ENCODE measurements at places on chromosomes 12 and 14.

GRCh38 chr12:104312654-104313053, 9.1 kb downstream of the EID3 start:
- H3K4me1 ChIP-seq = peaks cover 5% of the 10 kb centered on the region
- H3K36me3 ChIP-seq = peaks cover 13% of the 10 kb centered on the region
- no peaks in the 10 kb centered on the region for H3K27me3 ChIP-seq
- no peak for DNase-seq

- no peak overlapping the region for H3K27ac ChIP-seq
- H3K4me3 ChIP-seq = no peak overlapping the region
- no peaks in the 10 kb centered on the region for H3K36me3 ChIP-seq
- H3K4me1 ChIP-seq = no peaks in the 10 kb centered on the region
- no peak for DNase-seq
- no peaks in the 10 kb centered on the region for H3K27me3 ChIP-seq
Observed at GRCh38 chr12:69987579-69988091, 162.6 kb downstream of the MYRFL start.

DNA sequence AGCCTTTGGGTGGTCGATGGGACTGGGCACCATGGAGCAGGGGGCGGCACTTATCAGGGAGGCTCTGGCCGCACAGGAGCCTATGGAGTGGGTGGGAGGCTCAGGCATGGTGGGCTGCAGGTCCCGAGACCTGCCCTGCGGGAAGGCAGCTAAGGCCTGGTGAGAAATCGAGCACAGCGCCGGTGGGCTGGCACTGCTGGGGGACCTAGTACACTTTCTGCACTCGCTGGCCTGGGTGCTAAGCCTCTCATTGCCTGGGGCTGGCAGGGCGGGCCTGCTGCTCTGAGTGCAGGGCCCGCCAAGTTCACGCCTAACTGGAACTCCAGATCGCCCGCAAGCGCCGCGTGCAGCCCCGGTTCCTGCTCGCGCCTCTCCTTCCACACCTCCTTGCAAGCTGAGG, 33.1 kb upstream of the SLCO1B3 start:
- peaks cover 1% of the 10 kb centered on the region for H3K4me1 ChIP-seq
- H3K36me3 ChIP-seq = no peaks in the 10 kb centered on the region
- DNase-seq = no peak
- H3K27me3 ChIP-seq = no peaks in the 10 kb centered on the region
- no peak overlapping the region for H3K4me3 ChIP-seq

DNA sequence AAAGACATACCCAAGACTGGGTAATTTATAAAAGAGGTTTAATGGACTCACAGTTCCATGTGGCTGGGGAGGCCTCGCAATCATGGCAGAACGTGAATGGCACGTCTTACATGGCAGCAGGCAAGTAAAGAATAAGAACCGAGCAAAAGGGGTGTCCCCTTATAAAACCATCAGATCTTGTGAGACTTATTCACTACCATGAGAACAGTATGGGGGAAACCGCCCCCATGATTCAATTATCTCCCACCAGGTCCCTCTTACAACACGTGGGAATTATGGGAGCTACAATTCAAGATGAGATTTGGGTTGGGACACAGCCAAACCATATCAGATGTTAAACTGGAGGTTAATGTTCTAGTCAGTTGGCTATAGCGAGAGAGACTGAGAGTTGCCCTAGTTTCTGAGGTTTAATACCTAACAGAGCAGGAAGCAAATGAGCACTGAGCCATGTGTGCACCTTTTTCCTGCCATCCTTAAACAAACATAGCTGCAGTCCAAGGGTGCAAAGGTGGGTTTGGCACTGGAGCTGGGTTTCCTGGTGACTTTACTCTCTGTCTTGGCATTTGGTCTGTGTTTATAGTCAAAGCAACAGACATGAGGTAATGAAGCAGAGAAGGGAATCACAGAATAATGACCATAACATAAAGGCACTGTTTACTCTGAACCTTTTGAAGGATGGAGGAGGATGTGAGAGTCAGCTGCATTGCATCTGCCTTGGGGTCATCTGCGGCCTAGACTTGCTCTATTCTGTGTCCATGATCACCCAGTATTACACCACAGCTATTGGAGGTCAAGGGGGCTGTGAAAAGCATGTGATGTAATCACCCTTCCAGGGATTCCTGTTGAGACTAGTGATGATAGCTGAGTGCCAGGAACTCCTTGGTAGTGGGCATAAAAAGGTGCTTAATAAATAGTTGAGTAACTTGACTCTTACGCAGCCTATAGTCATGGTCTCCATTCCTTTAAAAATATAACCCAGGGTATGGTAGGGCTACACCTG, 83.6 kb upstream of the USP44 start:
- H3K4me3 ChIP-seq = no peak overlapping the region
- DNase-seq = no peak
- H3K27me3 ChIP-seq = no peaks in the 10 kb centered on the region
- no peak overlapping the region for H3K27ac ChIP-seq

- H3K27me3 ChIP-seq = no peaks in the 10 kb centered on the region
- H3K36me3 ChIP-seq = no peaks in the 10 kb centered on the region
- no peak overlapping the region for H3K27ac ChIP-seq
- DNase-seq = no peak
Observed at GRCh38 chr14:38209572-38210557, 2.2 kb downstream of the SSTR1 start.

DNA sequence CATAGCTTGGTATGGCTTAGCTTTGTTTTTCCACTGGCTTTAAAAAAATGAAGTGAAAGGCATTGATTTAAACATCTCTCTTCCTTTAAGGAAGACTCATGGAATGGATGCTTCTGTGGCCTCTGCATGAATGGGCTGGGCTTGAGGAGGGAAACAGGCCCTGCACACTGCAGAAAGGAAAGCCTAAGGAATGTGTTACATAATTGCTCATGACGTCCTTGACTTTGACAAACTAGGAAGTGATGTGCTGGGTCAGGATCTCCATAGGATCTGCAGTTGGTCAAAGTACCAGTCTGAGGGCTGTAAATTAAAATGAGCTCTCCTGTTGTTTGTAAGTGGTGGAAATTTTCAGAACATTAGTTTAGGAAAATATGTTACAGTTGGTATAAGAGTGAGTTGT, 12.7 kb downstream of the SAMD4A start:
- peaks cover 9% of the 10 kb centered on the region for H3K4me1 ChIP-seq
- DNase-seq = no peak
- H3K4me3 ChIP-seq = no peak overlapping the region

GRCh38 chr14:95959317-95959716, 79.8 kb upstream of the C14orf132 start:
- DNase-seq = no peak
- no peaks in the 10 kb centered on the region for H3K36me3 ChIP-seq
- H3K27me3 ChIP-seq = no peaks in the 10 kb centered on the region
- no peaks in the 10 kb centered on the region for H3K4me1 ChIP-seq

DNA sequence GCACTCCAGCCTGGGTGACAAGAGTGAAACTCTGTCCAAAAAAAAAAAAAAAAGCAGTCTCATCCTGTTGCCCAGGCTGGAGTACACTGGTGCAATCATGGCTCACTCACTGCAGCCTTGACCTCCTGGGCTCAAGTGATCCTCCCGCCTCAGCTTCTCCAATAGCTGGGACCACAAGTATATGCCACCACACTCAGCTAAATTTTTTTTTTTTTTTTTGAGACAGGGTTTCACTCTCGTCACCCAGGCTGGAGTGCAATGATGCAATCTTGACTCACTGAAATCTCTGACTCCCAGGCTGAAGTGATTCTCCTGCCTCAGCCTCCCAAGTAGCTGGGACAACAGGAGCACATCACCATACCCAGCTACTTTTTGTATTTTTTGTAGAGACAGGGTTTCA, 5.2 kb upstream of the CNPY2 start:
- no peak overlapping the region for H3K4me3 ChIP-seq
- H3K27me3 ChIP-seq = no peaks in the 10 kb centered on the region
- H3K4me1 ChIP-seq = no peaks in the 10 kb centered on the region
- no peak overlapping the region for H3K27ac ChIP-seq
- no peak for DNase-seq
- H3K36me3 ChIP-seq = peaks cover 10% of the 10 kb centered on the region

- no peak for DNase-seq
- H3K36me3 ChIP-seq = no peaks in the 10 kb centered on the region
- no peaks in the 10 kb centered on the region for H3K4me1 ChIP-seq
- no peaks in the 10 kb centered on the region for H3K27me3 ChIP-seq
Observed at GRCh38 chr12:92676710-92677109, 26.1 kb upstream of the PLEKHG7 start.

DNA sequence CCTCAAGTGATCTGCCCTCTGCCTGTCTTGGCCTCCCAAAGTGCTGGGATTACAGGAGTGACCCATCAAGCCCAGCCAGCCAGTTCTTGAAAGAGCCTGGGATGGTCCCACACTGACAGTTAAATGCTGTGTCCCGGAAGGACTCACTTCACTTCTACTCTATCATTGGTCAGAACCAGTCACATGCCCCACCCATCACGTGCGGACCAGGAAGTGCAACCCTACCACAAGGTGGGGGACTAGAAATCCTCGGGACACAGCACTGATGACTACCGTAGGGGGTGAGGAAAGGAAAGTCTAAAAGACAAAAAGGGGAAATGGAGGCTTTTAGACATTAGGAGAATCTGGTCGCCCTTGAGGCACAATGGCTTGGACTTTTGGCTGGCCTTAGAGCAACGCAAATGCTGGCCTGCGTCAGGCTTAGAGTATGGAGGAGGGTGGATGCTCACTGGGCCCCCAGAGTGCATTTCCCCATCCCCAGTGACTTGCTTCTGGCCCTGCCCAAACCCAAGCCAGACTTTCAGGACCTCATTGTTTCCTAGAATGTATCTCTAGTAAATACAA, 207.7 kb downstream of the TTC8 start:
- no peak for DNase-seq
- H3K4me3 ChIP-seq = no peak overlapping the region
- no peak overlapping the region for H3K27ac ChIP-seq
- no peaks in the 10 kb centered on the region for H3K36me3 ChIP-seq

DNA sequence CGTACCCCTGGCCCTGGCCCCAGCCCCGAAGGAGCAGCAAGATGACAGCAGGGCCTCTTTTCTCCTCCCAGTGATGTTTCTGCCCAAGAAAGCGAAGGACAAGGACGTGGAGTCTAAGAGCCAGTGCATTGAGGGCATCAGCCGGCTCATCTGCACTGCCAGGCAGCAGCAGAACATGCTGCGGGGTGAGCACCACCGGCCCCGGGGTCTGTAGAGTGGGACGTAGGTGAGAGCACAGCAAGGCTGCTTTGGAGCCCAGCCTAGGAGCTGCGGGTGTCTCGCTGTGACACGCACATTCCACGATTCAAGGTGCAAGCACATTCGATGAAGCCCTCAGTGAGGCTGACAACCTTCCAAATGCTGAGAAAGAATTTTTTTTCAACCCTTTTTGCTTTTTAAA, 5.2 kb upstream of the TEX22 start:
- no peak overlapping the region for H3K4me3 ChIP-seq
- peak; percentile 46 for DNase-seq

DNA sequence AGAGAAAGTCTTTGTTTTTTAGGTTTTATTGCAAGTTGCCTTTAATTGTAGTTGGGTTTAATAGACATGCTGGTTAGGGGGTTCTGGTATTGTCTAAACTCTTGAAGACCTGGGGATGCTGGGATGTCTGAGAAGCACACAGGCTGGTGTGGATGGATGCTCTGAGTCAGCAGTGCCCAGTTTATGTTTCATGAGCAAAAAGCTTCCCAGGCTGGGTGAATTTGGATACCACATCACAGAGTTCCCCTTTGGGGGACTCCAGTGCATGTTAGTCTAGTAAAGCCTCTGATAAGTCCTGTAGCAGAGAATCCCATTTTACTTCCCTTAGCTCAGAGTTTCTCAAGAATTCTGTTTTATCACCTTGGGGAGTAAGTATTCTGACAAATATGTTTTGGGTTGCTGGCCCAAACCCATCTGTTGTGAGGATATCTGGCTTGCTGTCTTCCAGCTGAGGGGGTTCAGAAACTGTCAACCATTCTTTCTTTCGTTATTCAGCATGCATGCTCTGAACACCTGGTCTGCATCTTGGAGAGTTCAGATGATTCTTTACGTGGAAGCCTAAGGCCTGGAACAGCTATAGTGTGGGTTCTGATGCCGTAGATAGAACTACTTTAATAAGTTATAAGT, 509.1 kb downstream of the VRK1 start:
- H3K36me3 ChIP-seq = no peaks in the 10 kb centered on the region
- no peak for DNase-seq

- no peaks in the 10 kb centered on the region for H3K4me1 ChIP-seq
- no peak for DNase-seq
- no peaks in the 10 kb centered on the region for H3K27me3 ChIP-seq
Observed at GRCh38 chr12:113292091-113292490, 42.8 kb downstream of the SLC8B1 start.

DNA sequence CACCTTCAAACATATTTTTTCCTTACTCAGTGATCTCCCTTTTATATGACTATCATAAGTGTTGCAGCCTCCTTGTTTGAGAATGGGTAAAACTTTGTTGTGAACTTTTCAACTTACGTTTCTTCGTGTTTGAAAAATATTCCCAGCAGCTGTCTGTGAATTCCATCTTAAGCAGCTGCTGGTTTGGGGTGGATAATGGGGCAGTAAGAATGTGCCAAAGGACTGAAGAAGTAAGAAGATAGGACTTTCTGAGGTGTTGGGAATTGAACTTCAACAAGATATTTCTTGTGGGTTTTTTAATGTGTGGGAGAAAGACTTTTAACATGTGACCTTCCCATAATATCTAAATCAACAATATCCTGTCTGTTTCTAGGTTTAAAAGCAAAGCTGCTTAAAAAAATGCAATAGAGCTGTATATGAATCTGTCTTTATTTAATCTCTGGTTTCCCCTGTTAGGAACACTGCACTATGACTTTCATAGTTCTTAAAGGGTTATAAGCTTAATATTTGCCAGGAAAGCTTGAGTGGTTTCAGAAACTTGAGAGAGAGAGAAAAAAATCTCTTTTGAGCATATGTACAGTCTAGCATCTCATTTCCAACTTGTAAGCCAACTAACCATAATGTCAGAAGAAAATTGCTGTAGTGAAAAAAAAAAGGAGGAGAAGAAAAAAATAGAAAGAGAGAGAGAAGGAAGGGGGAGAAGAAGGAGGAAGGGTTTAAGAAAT, 1659.2 kb upstream of the FLRT2 start:
- DNase-seq = no peak
- H3K4me1 ChIP-seq = no peaks in the 10 kb centered on the region
- H3K27me3 ChIP-seq = no peaks in the 10 kb centered on the region
- H3K27ac ChIP-seq = no peak overlapping the region

GRCh38 chr12:127024791-127025190, 1242.2 kb upstream of the TMEM132C start:
- no peak for DNase-seq
- no peaks in the 10 kb centered on the region for H3K36me3 ChIP-seq
- no peak overlapping the region for H3K27ac ChIP-seq
- H3K4me3 ChIP-seq = no peak overlapping the region
- no peaks in the 10 kb centered on the region for H3K4me1 ChIP-seq

DNA sequence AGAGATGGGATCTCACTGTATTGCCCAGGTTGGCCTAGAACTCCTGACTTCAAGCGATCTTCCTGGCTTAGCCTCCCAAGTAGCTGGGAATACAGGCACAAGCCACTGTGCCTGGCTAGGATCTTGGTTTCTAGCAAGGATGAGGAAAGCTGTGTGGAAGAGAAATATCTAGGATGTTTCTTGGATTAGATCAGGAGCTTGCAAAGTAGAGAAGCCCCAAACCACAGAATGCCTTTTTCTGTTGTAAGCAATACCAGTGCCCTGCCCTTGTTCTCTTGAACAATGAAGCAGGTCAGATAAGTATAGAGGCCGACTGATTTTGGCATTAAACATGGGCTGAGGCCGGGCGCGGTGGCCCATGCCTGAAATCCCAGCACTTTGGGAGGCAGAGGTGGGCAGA, 44.3 kb upstream of the STRN3 start:
- H3K4me3 ChIP-seq = no peak overlapping the region
- no peak overlapping the region for H3K27ac ChIP-seq
- H3K36me3 ChIP-seq = no peaks in the 10 kb centered on the region
- no peak for DNase-seq
- H3K27me3 ChIP-seq = no peaks in the 10 kb centered on the region

- DNase-seq = no peak
- H3K4me3 ChIP-seq = no peak overlapping the region
- no peak overlapping the region for H3K27ac ChIP-seq
- H3K4me1 ChIP-seq = no peaks in the 10 kb centered on the region
Observed at GRCh38 chr14:100994756-100995330, 91.3 kb upstream of the RTL1 start.
